ENCODE measurements at places on chromosomes 6 and 20.

DNA sequence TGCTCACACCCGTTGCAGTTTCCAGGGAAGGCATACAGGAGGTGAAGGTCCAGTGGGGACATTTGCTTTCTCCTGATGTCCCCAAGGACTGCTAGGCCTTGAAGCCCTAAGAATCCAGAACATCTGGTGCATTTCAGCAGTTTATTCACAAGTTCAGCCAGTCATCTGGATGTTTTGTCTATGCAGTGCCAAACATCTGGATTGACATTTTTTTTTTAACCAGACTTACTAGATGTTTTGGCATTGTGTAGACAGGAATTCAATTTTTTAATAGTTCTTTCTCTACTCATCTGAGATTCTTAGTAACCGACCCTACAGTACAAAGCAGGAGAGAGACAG is 256.2 kb downstream of the CLIC5 start:
- no peak for DNase-seq

DNA sequence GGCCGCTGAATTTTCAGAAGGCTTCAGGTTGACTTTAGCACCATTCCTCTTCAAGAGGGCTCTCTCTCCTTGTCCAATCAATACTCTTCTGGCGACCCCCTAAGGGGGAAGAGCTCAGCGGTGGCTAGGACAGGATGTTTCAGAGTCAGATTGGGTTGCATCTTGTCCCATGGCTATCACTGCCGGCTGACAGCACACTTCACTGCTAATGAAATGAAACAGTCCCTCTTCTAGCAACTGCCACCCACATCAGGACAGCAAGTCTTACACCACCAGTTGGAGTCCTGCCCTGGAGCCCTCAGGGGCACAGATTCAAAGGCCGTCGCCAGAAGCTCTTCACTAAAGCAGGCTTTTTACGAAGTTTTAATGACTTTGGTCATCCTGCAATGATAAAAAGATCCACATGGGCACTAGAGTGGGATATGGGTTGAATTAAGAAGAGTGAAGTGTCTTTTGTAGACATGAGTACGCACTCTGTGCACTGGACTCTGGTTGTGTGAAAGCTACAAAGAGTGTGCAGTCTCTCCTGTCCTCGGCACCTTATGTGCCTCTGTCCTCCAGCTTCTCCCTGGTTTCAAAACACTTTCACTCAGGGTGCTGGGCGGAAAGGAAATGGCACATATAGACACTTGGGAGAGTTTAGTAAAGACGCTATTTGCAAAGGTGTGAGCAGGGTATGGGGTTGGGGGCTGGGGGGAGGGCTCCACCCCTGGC is 66.1 kb upstream of the SLC22A16 start:
- no peak for DNase-seq

DNA sequence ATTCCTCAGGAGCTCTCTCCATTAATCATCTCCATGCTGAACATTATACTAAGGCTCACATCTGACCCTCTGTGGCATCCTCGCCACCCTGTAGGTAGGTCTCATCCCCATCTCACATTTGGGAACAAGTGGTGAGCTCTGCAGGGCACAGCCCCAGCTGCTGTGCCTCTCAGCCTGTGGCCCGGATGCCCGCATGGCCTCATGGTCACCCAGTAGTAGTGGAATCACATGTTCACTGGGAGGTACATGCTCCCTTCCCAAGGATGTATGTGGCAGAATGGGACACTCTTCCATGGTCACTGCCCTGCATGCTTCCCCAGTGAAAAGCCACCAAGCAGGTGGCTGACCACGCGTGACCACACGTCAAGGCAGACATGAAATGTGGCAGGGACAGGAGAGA is 26.3 kb upstream of the APMAP start:
- no peak for DNase-seq

- no peak for DNase-seq
Observed at GRCh38 chr6:45590226-45590625, 212.5 kb upstream of the SUPT3H start.

DNA sequence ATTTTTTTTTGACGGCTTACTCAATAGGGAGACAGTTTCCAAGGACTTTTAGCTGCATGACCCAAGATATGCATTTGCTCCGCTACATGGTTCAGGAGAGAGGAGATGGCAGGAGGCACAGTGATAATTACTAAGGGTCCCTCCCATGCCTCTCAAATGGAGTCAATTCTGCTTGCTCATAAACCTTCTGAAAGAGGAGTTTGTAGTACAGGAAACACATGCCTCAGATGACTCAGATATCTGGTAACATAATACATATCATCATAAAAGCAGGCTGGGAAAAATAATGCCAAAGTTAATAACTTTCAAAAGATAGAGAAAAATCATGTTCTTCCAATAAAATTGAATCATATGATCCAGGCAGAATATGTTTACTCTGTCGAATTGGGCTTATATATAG is 97.6 kb upstream of the DEFB112 start:
- no peak for DNase-seq

DNA sequence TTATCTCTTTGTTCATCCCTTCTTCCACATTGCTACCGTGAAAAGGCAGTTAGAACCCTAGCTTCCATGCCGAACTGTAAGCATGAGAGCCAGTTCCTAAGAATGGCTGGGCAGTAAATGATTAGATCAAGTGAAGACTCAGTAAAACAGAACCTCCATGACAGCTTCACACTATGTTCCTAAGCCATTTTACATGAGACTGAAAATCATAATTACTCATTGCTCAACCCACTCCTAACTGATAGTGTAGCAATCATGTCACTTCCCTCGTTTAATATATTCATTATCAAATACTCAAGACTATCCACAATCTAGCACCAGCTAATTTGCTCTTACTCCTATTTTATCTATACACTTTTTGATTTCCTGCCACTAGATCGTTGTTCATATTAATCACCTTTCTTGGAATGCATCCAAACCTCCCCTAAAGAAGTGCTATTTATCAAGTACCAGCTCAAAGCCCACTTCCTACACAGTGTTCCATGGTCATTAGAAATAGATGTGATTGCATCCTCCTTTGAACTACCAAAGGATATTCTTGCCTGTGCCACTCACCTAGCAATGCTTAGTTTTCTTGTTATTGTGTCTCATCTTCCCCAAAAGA is 6.0 kb downstream of the TMEM30A start:
- DNase-seq, result no peak

DNA sequence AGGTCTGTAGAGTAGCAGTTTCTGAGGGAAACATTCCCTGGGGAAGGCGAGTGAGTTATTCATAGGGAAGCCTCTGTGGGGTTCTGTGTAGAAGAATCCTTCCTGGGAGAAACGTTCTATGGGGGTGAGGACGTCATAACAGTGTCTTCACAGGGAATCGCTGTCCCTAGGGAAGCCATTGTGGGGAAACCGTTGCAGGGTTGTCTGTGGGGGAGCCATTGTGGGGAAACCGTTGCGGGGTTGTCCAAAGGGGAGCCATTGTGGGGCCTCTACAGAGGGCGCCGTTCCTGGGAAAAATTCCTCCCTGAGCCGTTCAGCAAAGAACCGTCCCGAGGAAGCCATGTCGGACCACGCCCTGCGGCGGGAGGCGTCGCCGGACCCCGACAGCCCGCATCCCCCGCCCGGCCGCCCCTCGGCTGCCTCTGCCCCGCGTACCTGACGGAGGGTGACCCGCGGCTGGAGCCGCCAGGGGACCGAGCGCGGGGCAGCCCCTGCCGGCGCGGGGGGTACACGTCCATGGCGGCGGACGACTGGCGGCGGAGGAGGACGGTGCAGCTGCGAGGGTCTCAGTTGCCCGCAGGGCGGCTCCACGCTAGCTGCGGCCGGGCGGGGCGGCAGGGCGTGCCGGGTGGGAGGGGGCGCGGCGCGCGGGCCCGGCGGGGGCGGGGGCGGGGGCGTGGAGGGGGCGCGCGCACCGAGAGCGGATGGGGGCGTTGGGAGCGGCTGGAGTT is at the start of gene DNAAF9:
DNAAF9 (minus strand) TSS at position 630 of the 731 bp plus-strand sequence; CDS start at position 518, 112 bp downstream.
- peak; percentile 55 for DNase-seq

GRCh38 chr6:42551217-42551616 is 12.6 kb upstream of the UBR2 start:
- DNase-seq, result no peak

- no peak for DNase-seq
Observed at GRCh38 chr20:40961176-40961575, 67.4 kb upstream of the TOP1 start.

All from NCI-H748 treated with DMSO at 0.1 percent for 48 hours (cell line).